MG63 (cell line): ENCODE measurements at places on chromosomes 3 and 15.

- DNase-seq = no peak
Measured at GRCh38 chr3:184171562-184171961, 3.1 kb upstream of the AP2M1 start.

DNA sequence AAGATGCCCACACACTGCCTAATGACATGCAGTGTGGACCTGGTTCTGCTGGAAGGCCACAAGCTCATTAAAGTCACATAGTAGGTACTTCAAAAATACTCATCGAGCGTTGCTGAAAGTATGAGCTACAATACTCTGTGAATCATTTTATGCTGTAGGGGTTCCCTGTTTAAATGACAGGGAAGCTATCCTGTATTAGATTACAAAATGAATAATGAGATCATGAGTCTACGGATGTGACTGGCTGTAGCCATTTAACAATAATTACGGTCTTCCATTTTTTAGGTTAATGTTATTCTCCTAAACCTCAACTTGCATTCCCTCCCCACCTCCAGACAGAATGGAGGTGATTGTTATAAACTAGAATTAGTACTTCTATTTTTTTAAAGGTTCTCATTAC, 128.2 kb upstream of the FAM3D start:
- no peak for DNase-seq

- DNase-seq = no peak
Measured at GRCh38 chr3:112376992-112377391, 44.0 kb downstream of the CD200 start.

GRCh38 chr3:54347060-54347459, 224.7 kb downstream of the CACNA2D3 start:
- no peak for DNase-seq

GRCh38 chr3:192818126-192818525, 90.8 kb upstream of the FGF12 start:
- DNase-seq = no peak

DNA sequence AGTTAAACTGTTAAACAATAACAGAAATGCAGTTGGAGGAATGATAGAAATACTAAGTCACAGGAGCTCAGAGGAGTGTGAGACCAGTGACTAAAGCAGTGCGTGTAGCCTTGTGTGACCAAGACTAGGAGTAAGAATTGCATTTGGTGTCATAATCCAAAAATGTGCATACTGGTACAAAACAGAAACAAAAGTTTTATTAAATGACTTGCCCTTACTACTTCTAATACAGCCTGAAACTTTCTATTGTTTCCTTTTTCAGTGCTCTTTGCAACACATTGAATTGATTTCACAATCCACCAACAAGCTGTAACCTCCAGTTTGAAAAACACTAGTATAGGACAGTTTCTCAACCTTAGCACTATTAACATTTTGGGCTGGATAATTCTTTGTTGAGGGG, 17.1 kb downstream of the SNX1 start:
- DNase-seq = no peak

DNA sequence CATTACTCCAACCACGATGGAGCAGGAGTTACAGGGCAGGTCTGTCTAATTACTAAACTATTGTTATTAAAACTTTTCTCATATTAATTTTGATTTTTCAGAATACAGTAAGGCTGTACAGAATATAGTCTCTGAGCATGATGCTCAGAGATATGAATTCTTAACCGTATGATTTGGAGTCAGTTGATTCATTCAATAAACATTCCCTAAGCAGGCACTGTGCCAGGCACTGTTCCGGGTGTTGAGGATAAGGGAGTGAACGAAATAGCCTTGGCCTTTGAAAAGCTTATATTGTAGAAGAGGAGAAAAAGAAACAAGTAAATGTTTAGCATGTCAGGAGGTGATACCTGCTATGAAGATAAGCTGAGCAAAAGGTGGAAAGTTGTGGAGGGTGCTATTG, 187.3 kb downstream of the KCNAB1 start:
- peak; percentile 43 for DNase-seq

- DNase-seq = no peak
Measured at GRCh38 chr3:155101398-155101797, 21.3 kb downstream of the MME start.

DNA sequence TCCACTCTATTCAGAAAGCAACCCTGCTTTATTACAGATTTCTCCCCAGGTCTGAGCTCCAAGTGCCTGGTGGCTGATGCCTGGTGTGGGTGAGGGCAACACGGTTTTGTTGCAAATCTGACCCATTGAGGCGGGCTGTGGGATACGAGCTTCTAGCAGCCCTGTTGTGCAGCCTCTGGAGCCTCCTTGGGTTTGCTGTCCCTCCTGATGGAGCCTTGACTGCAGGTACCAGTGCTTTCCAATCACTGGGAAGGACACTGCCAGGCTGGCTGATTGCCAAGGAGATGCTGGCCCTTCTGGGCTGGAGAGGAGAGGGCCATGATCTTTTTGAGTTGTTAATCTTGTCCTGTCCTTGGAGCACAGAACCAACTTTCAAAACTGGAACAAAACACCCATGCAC, 151.0 kb upstream of the RGMA start:
- DNase-seq = no peak

- no peak for DNase-seq
Measured at GRCh38 chr3:111944372-111944771, 34.5 kb upstream of the ABHD10 start.

- no peak for DNase-seq
Measured at GRCh38 chr3:160768031-160768430, 12.0 kb downstream of the PPM1L start.

- no peak for DNase-seq
Measured at GRCh38 chr3:184382326-184383032, 2.6 kb downstream of the CHRD start.

GRCh38 chr3:108387063-108387462, 90.7 kb downstream of the HHLA2 start:
- no peak for DNase-seq

DNA sequence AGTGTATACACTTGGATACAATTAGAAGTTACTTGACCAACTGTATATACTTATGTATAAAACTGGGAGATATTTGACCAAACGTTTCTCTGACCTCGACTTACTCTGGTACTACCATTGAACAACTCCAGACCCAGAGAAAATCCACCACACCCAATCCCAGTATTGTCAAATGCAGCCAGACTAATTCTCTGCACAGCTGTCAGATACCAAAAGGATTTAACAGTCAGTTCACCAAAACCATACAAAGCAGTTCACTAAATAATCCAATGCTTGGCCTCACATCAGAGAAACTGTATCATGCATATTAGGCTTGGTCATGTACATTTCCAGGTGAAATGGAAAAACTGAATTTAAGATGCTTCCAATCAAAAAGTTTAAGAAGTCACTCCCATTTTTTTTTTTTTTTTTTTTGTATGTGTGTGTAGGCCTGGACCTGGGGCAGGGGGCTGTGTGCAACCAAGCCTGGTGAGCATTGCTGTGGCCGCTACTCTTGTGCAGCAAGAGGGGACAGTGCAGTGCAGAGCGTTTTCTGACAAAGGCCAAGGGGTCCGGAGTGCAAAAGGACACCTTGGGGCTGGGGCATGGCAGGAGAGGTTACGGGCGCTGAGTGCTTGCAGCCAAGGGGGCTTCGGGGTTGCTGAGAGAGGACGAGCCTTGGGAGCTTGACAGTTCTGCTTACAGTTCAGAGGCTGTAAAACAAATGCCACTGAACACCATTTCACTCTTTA, 1.4 kb downstream of the TOMM70 start:
- DNase-seq = no peak

GRCh38 chr3:89326997-89327396, 219.6 kb downstream of the EPHA3 start:
- no peak for DNase-seq

DNA sequence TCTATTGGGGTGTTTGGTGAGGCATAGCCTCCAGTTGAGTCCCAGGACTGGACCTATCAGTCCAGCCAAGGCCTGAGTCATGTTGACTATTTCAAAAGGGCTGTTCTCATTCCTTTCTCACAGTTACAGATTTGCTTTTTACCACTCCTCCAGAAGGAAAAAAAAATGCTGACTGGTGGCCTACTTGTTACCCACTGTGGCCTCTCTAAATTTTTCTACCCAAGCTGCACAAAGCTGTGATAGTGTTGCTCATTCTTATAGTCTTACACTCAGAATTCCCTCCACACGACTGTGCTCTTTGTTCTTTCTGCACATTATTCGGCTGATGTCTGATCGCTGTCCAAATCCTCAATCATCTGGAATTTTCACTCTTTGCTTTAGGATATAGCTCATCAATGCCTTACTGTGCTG, 1142.2 kb downstream of the IGSF11 start:
- DNase-seq = peak; percentile 67

- no peak for DNase-seq
Measured at GRCh38 chr3:51875501-51875900, at the start of gene IQCF5. IQCF5 (minus strand) TSS chr3:51875601; CDS start chr3:51875531, 70 bp downstream.

DNA sequence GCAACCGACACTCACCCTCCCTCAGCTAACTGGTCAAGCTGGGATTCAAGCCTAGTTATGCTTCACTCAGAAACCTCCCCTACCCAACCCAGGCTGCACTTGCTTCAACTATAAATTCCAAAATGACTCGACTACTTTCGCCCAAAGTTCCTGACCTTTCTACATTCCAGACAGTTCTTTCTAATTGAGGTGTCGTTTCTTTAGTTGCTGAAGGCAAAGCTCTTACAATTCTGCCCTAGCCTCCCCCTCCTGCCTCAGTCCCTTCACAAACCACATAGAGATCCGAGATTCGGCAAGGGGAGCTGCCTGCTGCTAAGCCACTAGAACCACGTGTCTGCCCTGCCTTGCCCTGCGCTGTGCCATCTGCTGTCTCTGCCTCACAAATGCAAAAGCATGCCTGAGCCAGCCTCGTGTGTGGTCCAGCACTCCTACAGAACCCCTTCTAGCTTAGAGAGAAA, 74.7 kb upstream of the SH3GL3 start:
- peak; percentile 30 for DNase-seq

GRCh38 chr3:144407335-144407734, 435.7 kb downstream of the DIPK2A start:
- no peak for DNase-seq

DNA sequence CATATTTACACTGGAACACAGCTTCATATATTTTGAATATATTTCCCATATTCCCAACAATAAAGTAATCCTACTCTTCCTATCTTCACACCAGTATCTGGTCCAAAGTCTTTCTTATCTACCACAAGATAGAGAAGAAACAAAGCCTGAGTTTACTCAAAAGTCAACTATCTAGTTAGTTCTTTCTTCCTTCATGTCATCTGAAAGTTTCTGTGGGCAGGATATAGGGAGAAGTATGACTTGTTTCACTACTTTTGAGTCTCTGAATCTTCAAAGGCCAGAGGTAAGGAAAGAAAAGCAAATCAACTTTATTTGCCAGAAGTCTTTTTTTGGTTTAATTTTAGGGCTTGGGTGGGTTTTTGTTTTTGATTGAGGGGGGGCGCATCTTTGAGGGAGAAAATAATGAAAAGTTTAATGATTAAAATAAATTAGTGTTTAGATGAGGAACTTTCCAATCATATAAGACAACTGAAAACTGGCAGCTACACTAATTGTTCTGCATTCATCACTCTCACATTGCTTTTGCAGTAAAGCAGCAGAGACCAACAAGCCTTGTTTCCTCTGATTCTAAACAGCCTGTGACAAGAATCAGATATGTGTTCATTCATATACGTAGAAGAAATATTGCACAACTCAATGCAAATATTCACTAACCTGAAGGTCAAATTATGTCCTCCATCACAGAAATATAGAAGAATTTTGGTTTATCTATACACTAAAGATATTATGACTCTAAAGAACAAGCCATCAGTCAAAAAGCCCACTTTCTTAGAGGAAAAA, 421.4 kb downstream of the SHQ1 start:
- no peak for DNase-seq

DNA sequence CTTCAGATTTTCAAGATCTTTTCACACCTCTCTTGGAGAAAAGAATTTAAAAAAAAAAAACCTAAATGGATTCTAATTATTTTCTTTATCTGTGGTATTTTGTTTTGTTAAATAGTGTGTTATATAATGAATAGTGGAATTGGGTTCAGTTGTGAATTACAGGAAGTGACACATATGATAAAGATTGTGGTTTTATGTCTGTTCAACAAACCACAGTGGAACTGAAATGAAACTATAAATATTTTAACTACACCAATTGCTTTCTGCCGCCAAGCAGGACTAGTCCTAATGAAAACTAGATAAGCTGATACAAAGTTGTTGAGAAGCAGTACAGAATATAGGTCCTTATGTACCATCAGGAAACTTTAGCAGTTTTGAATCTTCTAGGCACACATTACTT, 121.6 kb downstream of the UBE2E2 start:
- DNase-seq = peak; percentile 2

DNA sequence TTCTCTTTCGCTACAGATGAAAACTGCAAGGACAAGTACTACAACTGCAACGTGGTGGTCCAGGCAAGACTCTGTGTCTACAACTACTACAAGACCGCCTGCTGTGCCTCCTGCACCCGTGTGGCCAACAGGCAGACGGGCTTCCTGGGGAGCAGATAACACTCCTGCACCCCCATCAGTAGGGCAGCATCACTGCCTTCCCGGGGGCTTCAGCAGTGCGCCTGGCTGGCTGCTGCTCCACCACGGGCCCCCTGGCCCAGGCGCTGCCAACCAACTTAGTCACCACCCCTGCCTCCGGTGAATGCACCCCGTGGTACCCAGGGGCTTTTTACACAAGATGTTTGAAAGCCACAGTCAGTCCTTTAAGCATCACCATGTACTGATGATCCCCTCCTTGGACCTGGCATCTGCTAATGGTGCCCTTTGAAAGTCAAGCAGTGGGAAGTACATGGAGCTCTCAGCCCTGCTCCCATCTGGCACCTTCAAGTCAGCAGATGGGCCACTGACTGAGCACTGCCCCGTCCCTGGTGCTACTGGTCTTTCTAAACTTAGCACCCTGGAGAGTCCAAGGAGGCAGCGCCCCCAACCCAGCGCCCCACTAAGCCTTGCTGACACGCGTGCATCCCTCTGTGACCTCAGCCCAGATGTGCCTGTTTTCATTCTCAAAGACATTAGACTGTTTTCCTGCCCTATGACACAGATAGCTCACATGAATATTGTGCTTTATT, 33.0 kb upstream of the NR2E3 start:
- DNase-seq = no peak

DNA sequence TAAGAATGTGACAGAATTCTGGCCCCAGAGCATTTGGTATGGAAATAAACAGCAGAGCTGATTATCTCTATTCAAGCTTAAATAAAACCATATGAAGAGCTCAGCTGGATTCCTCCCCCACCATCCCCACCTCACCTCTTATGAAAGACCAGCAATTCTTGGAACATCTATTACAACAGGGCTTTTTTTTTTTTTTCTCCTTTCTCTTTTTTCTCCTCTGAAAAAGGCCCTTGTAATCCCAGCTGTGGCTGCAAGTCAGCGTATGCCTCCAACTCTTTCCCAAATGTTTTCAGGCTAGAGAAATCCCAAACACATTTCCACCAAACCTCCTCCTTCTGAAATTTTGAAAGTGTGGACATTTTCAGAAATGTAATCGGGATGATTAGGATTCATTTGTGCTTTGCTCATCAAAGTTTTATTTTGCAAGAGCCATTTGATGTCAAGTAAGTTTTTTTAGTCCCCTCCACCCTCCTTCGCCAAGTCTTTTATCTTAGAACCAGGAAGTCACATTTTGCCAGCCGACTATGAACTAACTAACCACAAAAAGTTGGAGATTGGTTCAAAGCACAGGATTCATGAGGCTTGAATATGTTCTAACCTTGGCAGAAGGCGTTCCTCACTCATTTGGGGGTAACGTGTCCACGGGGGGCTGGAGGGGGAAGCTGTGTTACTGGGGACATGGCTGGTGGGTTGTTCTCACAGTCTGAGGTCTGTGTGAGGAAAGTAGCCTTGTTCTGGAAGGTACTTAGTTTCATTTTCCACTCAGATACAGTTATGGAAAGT, 142.0 kb upstream of the PDZRN3 start:
- DNase-seq = no peak

GRCh38 chr15:27070841-27071240, 99.9 kb downstream of the GABRG3 start:
- DNase-seq = no peak
